ENCODE measurements at places on chromosomes 7 and 10.

DNA sequence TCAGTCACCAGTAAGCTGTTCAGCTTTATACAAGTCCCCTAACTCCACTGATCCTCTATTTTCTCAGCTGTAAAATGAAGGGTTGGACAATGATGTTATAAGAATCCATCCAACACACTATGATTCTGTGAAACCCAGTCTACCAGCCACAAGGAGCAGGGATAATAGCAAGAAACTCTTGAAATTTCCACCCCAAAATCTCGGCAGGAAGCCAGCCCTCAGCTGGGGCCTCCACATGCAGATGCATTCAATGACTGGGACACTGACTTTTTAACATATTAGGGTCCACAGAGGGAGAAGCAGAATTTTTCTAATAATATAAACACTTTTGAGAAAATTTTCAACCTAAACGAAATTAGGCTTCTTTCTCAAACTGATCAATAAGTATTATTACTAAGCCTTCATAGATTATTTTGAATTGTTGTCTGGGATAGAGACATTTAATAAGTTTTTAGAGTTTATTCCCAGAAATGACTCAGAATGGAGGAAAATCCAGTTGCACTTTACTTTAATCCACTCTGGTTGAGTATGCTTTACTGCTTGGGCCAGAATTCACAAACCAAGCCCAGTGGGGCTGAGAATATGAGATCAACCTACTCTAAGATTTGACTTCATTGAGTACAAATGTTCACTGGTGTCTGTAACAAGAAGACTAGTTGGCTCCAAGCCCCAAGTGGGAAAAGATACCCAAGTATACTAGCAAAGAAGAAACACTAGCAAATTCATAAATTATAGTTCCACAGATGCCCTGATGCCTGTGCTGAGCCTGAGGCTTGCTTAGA is 168.6 kb downstream of the C7orf25 start:
- no peak for DNase-seq

- DNase-seq, result no peak
These were observed 101.2 kb upstream of the PRPS1L1 start for GRCh38 chr7:18128846-18129245.

DNA sequence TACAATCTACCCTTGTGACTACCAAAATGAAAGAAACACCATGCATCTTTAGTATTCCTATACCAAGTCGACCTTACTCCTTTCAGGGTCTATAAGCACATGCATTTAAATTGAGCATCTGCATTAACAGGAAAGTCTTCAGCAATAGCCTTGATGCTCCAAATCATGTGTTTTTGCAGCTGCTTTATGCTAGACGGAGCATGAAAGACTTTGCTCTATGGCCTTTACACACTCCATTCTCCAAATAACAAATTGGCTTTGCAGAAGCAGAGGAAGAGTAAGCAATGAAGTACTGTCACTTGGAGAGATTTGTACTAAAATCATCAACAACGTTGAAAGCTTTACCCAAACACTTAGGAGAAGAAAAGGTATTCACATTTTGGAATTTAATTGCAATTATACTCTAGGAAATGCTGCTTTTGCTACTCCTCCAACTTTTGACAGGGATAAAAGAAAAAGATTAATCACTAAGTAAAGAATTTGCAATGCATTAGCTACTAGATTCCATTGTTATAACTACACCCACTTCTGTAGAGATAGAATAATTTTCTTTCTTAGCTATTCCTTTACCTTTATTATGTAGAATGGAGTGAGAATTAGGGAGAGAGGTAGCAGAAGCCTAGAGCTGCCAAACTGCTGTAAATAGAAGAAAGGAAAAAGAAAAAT is 131.8 kb downstream of the SEMA3E start:
- DNase-seq, result no peak

DNA sequence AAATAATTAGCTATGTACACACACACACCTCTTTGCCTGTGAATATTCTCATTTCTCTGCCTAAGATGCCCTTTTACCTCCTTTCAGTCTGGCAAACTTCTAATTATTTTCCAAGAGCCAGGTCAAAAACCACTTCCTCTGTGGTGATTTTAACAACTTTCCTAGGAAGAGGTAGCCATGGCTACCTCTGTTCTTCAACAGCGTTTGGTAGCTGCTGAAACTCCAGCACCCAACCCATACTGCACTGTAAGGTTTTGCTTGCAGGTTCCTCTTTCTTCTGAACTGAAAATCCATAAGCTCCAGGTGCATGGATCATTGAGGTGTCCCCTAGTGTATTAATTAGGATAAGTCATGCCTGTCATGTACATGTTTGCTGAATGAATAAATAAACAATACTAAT is 25.6 kb downstream of the NRCAM start:
- no peak for DNase-seq

DNA sequence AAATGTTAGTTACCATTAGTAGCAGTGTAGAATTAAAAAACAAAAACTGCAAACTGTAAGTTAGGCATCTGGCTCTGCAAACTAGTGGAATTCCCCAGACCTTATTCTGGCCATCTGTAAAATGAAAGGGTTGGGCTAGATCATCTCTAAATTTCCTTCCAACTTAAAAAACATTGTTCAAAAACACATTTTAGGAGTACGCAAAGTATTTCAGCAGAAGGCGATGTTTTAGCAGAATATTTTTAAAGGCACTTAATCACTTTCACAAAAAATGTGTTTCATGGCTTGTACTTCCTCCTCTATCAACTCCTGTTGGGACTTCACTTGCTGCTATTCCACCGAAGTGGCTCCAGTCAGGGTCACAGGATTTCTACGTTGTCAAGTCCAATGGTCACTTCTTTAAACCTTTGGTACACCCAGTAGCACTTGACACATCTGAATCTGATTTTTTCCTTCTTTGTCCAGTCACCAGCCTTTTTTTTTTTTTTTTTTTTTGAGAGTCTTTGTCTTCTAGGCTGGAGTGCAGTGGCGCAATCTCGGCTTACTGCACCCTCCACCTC is 169.0 kb downstream of the AHR start:
- no peak for DNase-seq

- DNase-seq, result no peak
These were observed 355.3 kb downstream of the ARL4A start for GRCh38 chr7:13042605-13043236.

- peak; percentile 25 for DNase-seq
These were observed at the start of gene SRRM3 for GRCh38 chr7:76201732-76202665. SRRM3 (plus strand) TSS chr7:76201896; CDS start chr7:76235067, 33,171 bp downstream.

- no peak for DNase-seq
These were observed 141.2 kb upstream of the ABCB5 start for GRCh38 chr7:20474249-20474648.

- no peak for DNase-seq
These were observed 1.2 kb downstream of the BRAF start for GRCh38 chr7:140923358-140924006.

DNA sequence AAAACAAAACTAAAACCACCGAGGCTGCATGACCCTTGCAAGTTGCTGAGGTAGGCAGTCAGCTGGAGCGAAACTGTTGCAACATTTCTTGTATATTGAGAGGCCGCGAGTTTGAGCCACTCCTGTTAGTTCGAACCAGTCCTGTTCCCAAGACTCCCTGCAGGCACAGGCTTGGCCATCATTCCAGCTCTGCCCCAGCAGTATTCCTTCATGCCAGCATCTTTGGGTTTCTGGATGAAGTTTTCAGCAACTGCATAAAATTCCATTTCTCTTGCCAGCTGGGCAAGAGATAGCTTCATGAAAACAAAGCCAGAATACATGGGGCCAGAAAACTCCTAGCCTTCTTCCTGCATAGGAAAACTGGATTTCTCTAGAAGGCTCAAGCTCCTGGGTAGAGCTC is 207.6 kb downstream of the FRMD4A start:
- no peak for DNase-seq

GRCh38 chr10:32386623-32387260 is 39.8 kb upstream of the EPC1 start:
- DNase-seq, result no peak

DNA sequence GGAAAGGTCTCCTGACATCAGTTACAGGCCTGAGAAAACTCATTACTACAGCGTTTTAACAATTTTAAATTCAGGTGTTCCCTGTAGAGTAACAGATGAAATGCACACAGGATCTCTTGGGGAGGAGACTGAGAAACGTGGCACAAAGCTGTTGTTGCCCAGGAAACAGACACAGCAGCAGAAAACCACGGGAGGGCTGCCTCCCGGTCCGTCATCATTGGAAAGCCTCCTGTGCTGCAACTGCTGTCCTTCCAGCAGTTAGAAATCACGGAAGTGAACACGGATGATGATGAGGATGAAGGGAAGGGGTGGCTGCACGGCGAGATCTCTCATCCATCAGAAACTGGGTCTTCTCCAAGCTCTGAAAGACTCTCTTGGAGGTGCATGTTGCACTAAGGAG is 94.6 kb upstream of the RNF32 start:
- no peak for DNase-seq

DNA sequence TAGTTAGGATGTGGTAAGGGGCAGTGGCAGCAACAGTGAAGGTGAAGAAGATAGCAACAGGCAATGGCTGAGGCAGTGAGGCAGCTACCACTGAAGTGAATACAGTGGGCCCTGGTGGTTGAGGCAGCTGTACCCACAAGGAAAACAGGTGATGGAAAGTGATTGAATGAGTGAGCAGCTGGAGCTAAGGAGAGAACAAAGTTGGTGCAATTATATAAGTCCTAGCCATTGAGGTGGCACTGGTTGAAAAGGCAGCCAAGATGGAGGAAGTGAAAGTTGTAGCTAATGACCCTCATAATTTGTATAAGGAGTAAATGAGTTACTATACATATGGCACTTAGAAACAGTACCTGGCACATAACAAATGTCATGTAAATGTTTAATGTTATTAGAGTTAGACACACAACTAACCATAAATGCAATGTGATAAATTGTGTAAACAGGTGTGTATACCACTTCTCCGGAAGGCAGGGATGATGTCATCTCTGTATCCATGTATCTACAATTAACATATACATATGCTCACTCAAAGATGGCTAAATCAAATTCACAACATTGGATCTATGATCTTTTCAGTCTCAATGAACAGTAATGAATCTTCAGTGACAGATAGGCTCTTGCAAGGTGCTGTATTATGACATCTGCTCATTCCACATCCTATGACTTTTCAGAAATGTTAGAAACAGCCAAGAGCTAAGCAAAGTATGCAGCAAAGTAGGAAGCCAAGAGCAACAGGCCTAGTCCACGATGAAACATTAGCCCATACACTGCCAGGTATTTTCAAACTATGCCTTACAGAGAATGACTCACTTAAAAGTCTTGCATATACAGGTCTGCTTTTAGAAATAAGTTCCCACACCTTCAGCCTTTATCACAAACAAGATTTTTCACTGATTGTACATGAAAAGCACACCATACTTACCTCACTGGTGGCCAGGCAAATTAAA is 10.7 kb downstream of the XPNPEP1 start:
- DNase-seq, result no peak

DNA sequence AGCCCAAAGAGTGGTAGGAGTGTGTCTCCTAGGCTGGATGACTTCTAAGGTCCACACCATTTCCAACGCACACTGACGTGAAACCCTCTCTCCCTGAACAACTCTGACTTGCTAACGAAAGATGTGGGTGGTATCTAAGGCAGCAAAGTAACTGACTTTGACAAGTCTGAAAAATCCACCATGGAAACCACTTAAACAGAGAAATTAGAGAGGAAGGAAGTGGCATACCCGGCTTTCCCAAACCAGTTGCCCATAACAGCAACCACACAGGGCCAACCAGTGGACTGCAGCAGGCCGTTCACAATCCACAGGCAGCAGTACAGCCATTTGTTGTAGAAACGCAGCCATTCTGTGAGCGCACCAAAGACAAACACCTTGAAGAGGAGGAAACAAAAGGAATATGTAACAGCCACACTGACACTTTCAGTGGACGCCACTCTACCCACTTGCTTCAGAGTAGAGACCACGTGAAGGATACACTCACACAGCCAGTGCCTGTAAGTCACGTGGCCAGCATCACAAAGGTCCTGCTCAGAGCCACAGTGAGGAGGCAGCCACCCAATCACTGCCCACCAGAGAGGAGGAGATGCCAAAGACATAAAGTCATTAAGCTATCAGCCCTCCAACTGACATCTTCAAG is 39.8 kb downstream of the SLC37A3 start:
- no peak for DNase-seq

- DNase-seq, result no peak
These were observed 266.4 kb upstream of the FZD8 start for GRCh38 chr10:35908451-35908850.

DNA sequence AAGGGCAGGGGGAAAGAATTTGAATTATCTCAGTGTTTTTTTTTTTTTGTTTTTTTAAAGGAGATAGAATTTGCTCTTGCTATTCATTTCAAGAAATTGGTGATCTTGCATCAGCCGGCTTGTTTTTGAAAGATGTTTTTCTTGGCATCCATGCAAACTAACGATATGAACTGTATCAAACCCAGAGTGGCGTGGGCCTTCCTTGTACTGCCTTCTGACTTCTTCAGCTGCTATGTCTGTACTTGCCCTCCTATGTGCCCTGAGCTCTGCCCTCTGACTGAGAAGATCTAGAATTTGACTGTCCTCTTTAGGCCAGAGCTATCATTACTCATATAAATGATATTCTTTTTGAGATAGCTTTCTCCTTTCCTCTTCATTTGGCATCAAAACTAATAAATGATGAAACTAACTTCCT is 183.1 kb downstream of the EXOC4 start:
- DNase-seq, result no peak

DNA sequence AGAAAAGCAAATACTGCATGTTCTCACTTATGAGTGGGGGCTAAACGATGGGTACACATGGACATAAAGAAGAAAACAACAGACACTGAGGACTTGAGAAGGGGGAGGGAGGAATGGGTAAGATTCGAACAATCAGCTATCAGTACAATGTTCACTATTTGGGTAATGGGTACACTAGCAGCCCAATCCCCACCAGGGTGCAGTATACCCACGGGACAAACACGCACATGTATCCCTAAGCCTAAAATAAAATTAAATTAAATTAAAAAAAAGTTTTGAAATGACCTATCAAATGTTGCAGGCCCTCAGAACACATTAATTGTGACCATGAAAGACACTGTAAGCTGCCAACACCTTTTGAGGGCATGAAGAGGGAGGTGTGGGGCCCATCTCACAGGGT is 316.0 kb downstream of the WDR37 start:
- no peak for DNase-seq

- DNase-seq, result no peak
These were observed 160.9 kb upstream of the CSTF2T start for GRCh38 chr10:51860257-51860656.

DNA sequence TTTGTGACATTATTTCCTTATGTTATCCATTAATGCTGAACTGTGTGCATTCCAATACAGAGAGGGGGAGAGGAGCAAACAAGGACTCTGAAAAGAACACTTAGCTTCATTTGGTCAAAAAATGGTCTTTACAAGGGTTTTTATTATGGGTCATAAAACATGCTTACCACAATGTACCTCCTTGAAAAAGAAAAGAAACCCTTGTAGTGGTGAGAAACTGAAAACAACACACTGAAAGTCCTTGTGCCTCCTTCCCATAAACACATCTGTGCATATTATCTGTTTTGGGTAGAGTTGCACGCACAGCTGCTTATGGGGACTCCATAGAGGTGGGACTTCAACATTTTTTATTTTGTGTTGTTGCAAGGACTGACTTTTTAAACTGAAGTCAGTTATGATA is 98.7 kb downstream of the CDK6 start:
- no peak for DNase-seq

- no peak for DNase-seq
These were observed 573 bp upstream of the IDI1 start for GRCh38 chr10:1049425-1049958.
